Bronchial epithelial cell (primary cell): ENCODE measurements at places on chromosomes 2 and 18. TPM values are rescaled to one million over a fixed set of nuclear protein-coding genes. Genes with fewer than 3 reads are reported as not detected.

The MYO1B gene
- total RNA-seq: 247 and 311 TPM in 2 replicates

The ALPI gene
- not detected in 2 replicates for total RNA-seq

DNA sequence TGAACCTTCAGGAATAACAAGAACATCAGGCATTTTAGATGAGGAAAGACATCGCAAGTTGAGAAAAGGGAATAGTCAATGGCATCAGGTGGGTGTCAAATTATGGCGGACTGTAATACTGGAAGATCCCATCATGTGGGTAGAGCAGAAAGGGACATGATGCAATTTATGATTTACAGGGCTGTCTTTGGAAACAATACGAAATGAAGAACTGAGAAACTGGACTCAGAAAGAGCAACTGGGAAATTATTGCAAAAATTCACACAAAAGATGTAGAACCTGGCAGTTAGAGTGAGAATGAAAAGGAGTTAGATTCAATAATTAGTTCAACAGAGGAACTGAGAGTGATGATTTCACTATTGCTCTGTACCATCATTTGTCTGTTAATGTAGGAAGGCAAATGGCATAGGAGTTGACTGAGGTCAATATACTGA, 1635.0 kb upstream of the ACVR2A start:
- DNase-seq: no peak

- no peak for DNase-seq
Observed at GRCh38 chr2:1989216-1989615, 244.9 kb upstream of the PXDN start.

DNA sequence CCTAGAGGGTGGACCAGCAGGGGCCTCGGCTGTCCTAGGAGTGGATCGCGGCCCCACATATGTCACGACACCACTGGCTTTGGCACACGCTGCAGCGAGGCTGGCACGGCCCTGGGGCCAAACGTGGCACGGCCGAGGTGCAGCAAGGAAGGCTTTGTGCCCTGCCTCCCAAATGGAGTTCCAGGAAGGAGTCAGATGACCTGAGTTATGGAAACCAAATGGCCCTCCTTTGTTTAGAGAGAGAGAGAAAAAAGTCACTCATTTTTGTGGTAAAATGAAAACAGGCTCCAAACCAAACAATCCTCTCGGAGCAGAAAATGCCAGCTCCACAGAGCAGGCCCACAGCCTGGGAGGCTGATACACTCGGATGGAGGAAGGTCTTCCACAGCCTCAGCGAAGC, 105.6 kb downstream of the ANTXR1 start:
- DNase-seq: no peak

DNA sequence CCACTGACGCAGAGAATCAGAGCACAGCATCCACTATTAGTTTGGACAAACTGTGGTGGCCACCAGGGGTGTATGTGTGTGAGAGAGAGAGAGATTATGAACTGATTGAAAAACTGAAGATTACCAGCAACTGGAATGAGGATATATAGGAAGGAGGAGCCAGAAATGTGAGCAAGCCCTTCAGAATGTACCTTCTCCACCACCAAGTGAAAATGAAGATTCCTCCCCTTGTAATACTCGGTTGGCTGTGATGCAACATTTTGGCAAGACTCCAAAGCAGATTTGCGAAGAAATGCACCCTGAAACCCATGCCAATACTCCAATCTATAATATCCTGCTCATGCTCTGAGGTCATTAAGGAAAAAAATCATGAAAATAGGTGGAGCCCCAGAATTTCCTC, 121.2 kb upstream of the SLC35G4 start:
- DNase-seq: peak; percentile 59

- peak; percentile 99 for DNase-seq
Observed at GRCh38 chr2:150133623-150134022, 353.8 kb downstream of the RND3 start.
